Immature natural killer cell (primary cell): ENCODE measurements at places on chromosomes 2 and 18.

DNA sequence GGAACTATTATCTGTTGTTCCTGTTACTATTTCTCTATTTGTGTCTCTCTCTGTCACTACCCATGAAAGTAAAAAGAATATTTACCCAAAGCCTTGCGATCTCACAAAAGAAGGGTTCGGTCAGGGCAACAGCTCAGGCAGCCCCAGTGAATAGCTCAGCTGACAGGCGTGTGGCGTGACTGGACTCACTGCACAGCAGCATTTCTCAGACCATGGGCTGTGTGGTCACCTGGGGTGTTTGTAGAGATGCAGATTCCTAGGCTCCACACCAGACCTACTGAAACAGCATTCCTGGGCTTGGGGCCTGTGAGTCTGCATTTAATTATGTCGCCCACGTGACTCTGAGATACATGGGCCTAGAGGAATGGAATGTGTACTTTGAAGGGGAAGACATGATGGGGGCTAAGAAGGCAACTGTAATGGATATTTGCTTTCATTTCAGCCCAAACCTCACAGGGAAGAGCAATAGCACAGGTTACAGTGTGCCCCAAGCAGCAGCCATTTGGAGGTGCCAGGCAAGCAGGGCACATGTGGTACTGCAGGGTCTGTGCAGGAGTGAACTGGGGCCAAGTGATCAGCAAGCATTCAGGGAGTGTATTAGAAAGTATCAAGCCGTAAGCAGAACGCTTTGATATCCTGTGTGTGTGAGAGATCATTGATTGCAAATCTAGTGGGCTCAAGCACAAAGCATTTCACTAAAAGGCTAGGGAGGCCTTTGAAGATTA, 90.4 kb upstream of the RBMS1 start:
- no peak for DNase-seq

- DNase-seq, result no peak
Observed at GRCh38 chr18:56873441-56874140, 222.4 kb downstream of the WDR7 start.

DNA sequence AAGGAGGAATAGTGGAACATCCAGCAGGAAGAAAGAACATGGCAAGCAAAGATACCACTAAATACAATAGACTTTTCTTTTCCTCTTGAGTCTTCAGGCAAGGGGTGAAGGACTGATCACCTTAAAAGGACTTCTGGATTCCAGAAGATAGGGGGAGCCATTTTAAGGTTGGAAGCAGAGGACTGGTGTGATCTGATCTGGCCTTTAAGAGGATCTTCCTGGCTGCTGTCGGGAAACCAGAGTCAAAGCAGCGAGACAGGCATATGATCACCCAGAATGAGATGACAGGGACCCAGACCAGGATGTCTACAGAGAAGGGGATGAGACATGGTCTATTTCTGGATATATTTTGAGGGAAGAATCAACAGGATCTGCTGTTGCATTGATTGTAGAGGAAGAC, 558.0 kb downstream of the STK39 start:
- DNase-seq, result no peak

GRCh38 chr2:232871418-232871834, 1.4 kb downstream of the SNORC start:
- DNase-seq, result no peak

DNA sequence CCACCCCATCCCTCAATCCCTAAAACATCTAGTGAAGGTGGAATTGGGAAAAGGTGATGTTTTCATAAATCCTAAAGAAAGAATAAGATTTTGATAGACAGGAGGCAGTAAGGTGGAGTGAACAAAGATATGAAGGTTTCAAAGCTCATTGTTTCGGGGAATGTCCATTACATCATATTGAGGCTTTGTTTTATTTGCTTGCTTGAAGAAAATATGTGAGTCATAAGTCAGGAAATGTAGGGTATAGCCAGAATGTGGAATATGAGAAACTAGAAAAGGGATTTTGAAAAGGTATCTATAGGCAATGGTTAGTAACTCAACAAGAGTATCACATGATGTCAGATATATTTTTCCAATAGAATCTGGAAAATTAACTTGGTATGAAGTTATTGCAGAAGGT, 1178.5 kb upstream of the ACVR2A start:
- DNase-seq, result no peak

DNA sequence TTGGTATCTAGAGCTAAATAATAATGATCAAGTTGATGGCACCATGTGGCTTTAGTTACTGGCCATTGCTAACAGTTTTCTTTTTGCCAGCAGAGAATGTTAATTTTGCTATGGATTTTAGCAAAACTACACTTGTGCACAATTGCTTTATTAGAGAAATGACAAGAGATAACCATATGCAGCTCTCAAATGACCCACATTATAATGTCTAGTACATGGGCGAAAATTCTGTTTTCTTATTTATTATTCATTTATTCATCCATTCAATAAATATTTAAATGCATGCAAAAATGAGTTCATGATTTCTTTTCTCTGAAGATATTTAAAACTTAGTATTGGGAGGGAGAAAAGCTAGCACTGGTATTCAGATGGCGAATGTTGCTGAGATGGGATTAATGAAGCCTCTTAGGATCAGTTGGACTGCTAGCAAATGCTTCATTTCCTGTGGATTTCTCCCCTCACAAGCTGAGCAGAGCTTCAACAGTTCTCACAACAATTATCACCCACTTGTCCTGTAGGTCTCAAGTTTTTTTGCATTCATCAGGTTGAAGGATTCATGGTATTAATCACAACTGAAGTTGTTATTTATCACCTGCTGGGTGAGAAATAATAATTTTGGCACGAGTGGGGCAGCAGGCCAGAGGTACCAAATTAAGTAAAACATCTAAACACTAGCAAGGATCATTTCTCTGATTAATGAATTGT, 95.2 kb downstream of the MTX2 start:
- DNase-seq, result no peak

GRCh38 chr2:58954880-58955385, 713.8 kb upstream of the FANCL start:
- DNase-seq, result no peak

DNA sequence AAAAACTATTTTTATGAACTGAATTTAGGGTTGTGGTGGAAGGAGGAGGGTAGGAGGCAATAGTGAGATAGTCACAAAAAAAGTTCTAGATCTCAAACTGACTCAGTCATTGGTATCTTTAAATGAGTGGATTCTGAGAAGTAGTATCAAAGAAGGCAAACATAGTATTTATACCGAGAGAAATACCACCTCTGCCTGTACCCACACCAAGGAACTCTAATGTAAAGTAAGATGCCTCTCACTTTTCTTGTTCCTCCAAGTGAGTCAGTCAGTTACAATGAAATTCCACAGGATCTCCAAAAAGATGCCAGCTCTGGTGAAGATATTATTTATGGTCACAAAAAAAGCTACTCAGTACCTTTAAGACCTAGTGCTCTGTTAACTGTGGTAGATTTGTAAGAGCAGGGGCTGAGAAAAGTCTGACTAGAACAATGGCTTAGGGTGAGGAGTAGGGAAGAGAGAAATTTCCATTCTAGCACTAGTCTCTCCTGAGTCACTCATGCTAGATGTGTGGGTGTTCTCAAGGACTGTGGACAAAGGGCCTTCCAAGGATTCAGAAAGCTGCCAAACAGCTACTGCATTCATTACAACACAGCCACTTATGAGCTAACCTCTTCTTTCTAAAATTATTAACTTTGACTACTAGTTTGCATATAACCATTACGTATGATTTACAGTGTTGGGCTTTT, 36.3 kb downstream of the YWHAQ start:
- no peak for DNase-seq

DNA sequence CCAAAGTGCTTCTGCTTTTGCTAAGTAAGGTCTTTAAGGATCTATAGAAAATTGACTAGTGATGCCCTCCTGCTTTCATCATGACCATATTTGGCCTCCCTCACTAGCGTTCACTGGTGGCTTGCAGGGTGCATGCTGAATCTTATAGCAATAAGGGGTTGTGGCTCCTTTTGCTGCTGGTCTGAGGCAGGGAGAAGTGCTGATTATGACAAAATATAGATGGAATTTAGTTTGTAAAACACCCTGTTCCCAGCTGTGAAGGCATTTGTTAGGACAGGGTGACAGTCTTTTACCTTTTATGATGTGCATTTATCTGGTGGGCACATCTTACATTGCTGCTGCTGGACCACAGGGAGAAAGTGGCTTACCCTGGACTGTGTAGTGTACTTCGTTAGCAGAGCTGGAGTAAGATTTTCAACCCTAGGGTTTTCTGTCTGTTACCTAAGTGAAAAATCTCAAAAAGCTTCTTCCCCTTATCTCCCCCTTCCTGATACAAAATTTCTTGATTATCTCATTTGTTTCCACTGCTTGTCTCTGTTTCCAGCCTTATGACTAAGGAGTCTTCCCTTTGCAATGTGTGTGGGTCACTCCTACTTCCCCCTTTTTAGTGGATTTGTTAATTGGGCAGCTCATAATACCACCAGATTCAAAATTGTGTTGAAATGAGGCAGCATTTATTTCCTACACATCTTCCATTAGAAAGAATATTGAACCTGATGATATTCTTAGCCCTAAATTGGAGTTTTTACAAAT, 21.2 kb upstream of the RPL37A start:
- no peak for DNase-seq

GRCh38 chr18:50836521-50836957, 16.7 kb upstream of the MRO start:
- DNase-seq, result no peak

DNA sequence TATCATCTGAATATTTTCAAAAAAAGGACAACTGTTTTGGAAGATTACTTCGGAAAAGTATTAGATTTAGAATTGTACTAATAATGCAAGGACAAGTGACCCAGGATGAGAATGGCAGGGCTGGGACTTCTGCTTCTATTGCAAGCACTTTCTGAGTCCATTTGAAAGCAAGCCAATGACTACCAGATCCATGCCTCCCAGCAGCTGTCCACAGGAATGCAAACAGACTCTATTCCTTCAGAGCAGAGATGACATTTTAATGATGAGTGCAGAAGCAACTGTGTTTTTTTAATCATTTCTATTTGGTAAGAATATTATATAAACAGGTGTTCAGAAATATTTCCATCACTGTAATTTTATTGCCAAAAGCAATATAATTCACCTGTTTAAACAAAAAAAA, 456.7 kb downstream of the SOX11 start:
- DNase-seq, result no peak

DNA sequence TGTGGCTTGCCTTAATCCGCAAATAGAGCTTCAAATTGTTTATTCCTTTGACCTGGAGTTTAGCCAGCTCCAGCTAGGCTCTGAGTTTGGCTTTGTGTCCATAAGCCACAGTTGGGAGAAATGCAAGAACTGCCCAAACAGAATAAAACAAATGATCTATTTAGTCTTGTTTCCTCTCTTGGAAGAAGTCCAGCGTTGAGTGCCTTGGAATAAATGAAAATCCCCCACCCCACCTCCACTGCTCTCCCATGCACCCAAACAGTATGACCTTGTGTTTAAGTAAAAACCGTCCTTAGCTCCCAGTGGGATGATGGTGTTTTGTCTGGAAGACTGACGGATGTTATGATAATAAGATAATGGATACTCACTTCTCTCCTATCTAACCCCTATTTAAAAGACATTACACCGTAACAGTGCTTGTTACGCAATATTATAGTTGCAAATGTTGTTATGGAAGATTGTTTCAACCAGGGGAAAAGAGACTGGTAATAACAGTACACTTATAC, 3.2 kb upstream of the SERPINE2 start:
- no peak for DNase-seq

GRCh38 chr2:166394245-166394644, 18.5 kb upstream of the SCN9A start:
- no peak for DNase-seq

DNA sequence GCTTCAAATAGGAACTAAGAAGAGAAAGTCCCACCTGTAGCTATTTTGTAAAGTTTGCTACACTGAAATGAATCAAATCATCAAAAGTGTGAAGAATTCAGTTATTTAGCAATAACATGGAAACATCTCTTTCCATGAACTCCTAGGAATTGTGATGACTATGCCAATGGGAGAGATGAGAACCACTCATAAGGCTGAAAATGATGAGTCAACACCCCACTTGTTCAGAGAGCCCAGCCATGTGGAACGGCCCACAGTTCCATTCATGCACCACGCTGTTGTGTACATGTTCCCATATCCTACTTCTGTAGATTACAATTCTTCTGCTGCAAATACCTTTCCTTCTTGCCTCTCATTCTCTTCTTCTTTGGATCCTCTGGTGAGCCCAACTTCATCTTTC, 645.5 kb upstream of the ID2 start:
- no peak for DNase-seq

DNA sequence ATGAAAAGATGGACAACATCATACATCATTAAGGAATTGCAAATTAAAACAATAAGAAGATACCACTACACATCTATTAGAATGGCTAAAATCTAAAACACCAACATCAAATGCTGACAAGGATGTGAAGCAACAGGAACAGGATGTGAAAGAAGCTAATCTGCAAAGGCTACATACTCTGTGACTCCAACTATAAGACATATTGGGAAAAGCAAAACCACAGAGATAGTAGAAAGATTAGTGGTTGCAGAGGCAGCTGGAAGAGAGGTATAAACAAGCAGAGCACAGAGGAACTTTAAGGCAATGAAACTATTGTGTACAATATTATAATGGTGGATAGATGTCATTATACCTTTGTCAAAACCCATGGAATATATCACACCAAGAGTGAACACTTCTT, 393.7 kb upstream of the RAB6C start:
- no peak for DNase-seq

DNA sequence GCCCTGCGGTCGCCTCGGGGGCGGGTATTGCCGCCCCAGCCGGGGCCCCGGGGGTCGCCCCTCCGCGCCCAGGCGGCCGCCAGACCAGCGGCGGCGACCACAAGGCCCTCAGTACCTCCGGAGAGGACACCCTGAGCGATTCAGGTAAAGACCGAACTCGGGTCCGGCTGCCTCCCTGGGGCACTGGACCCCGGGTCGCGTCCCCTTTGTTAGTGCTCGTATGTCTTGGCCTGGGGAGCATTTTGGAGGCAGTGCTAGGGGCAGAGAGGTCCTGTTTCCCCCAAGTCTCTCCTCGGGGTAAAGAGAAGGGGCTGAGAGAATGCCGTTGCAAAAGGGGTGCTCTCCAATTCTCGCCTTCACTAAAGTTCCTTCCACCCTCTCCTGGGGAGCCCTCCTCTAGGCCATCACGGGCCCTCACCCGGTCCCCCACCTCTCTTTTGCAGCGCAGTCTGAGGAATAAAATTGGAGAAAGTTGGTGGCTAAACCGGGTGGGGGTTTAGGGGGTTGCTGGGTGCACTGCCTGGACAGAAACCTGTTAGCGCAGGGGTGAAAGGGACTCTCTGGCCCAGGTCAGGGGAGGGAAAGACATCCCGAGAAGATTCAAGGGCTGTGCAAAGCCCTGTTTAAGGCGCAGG, 2.5 kb downstream of the MYCN start:
- DNase-seq, result no peak

DNA sequence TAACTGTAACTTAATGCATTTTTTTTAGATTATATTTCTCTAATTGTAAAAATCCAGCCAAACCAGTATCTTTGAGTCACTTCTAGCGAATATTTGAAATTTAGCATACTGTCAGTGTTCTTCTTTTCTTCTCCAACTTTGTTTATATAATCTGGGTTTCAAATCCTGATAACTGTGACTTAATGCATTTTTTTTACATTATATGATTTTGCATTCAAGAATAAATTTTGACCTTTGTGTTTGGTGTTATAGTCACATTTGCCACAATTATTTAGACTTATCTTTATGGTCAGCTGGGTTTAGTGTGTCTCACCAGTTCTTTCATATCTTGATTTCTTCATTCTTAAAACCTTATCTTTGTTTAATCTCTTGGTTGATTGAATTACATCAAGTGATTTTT, 345.7 kb downstream of the SLC4A3 start:
- DNase-seq, result no peak
